ENCODE measurements at places on chromosomes 11 and 22.

DNA sequence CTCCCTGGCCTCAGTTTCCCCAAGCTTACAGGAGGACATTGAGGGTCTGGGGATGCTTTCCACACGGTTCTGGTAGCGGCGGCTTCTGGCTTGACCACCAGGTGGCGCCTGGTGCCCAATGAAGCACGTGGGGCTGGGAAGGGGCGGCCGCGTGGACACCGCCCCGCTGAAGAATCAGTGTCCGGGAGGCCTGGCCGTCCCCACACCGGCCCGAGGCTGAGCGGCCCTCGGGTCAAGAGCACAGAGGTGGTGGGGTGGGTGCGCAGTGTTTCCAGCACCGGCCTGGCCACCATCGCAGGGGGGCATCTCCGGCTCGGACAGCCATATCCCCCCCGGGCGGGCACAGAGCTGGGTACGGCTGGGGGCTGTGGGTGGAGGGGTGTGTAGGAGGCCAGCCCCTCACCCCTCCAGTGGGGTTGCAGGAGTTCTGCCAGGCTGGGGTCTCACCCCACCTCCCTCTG lies 27.8 kb upstream of the PPARA start:
- DNase-seq: no peak

DNA sequence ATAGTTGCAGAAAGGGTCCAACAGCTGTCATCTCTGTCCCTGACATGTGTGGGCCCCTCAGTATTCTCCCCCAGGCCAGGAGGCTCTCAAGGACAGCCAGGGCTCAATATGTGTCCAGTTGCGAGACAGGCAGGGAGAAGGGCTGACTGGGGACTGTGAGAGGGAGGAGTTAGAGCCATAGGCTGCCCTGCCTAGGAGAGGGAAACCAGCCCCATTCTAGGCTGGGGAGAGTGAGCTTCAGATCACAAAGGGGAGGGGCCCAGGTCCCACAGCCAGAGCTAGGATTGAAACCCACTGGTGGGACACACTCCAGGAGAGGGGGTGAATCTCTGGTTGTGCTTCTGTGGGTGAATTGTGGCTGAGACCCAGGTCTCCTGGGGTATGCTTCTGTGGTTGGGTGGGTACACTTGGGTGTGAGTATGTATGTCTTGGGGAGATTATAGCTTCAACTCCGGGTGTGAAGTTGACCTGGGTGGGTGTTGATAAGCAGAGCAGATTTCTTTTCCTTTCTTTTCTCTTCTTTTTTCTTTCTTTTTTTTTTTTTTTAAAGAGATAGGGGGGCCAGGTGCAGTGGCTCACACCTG lies 2.1 kb upstream of the CARNS1 start:
- no peak for DNase-seq

DNA sequence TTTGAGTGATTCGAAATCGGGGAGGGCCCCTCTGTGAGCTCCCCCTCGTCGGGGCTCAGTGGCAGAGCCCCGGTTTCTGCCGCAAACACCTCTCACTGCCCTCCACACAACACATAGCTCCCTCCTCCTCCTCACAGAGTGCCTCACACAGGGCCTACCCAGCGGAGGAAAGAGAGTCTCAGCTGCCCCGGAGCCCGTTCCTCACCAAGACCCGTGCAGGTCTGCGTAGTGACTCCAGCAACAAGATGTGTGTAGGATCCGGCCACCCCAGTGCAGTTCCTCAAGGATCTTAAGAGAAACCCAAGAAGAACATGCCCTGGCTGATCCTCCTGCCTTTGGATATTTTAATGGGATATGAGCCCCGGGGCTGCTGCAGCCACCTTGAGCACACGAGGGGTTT lies 238.4 kb downstream of the BRD1 start:
- no peak for DNase-seq

DNA sequence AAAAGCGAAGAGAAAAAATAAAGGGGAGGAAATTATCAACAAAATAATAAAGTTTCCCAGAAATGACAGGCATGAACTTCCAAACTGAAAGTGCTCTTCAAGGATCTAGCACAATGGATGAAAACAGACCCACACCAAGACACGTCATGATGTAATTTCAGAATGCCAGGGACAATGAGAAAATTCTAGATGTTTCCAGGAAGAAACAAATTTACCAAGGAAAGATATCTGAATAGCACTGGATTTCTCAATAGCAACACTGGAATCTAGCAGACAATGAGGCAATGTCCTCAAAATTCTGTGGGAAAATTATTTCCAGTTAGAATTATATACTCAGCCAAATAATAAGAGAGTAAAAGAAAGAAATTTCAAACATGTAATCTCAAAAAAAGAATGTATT lies 46.0 kb downstream of the DENND5A start:
- DNase-seq: peak; percentile 79

DNA sequence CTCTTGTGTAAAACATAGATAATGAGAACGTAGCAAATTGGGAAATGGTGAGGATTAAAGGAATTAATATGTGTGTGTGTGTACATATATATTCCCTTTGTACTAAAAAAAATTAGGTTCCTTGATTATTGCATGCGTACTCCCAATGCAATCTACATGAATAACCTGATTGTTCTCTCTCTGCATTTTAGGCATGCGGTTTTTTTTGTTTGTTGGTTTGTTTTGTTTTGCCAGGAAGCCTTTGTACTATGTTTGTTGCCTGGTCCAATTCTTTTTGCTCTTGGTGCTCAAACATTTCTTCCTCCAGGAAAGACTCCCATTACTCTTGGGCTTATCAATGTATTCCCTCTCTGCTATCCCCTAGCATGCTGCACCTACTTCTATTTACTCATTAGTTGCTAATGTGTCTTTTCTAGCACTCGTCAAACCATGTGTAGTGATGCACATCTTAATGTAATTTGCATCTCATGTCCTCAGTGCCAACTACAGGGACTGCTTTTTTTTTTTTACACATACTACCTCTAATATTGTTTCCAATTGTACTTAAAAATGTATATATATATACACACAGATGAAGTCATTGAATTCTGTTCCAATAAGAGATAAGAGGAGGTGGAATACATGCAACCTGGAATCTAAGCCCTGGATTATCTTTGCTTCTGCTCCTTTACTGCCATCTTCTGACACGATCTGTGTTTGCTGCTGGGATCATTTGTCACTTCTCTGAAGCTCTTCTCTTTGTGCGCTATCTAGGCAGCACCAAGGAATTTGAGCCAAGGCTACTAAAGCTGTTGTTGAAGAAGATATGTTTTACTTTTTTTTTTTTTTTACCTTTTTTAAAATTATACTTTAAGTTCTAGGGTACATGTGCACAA lies 197.2 kb upstream of the ANO3 start:
- peak; percentile 54 for DNase-seq

- no peak for DNase-seq
Observed at GRCh38 chr11:63165706-63166310, 21.8 kb upstream of the SLC22A24 start.

GRCh38 chr11:64745521-64746328 lies 1.8 kb upstream of the RASGRP2 start:
- peak; percentile 72 for DNase-seq

DNA sequence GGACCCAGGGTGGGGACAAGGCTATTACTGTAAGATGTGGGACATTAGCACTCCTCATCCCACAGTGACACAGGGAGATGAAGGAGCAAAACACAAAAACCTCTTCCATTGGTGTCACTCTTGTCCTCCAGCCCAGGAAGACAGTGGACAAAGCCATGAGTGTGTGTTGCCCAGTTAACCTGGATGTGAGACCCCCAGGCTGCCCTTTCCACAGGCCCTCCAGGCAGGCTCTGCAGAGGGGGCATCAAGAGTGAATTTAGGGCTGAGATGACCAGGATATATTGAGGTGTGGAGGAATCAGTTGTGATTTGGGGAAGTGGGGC lies 111.3 kb downstream of the GGTLC2 start:
- no peak for DNase-seq

Measured in fibroblast of lung (primary cell).